ENCODE measurements at places on chromosomes 3 and 15.

DNA sequence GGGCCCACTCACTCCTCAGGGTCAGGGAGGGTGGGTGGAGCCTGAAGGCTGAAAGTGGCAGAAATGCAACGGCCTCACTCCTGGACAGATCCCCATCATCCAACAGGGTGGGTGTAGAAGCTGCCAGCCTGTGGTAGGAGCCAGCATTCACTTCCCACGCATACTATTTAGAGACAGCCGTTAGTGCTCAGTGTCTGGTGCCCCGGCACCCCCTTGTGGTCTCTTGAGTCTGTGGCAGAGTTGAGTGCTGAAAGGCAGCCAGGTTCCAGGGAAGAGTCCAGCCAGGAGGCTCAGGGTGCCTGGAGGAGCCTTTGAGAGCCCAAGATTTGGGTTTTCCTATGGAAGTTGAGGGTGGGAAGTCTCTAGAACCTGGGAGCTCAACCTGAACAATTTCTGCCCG, 2.1 kb upstream of the GNAT1 start:
- DNase-seq: peak; percentile 89

DNA sequence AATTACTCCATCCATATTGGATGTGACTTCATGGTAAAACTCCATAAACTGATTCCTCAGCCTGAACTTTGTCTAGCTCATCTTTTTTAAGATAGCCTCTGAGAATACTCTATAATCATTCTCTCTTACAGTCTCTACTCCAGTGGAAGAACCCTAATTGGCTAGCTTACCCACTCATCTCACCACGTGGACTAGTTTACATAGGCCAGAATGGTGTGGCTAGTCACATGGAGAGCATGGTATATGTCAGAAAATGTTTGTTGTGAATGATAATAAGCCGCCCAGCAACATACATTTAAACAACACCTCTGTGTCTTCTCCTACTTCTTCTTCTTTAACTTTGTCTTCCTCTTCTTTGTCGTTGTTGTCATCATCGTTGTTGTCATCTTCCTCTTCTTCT, 389.2 kb upstream of the LRRC3B start:
- DNase-seq: no peak

- no peak for DNase-seq
These were observed 18.6 kb downstream of the NEK4 start for GRCh38 chr3:52752045-52752660.

- DNase-seq: no peak
These were observed 29.4 kb upstream of the SLITRK3 start for GRCh38 chr3:165225604-165226003.

- DNase-seq: no peak
These were observed 25.5 kb downstream of the TBC1D2B start for GRCh38 chr15:78052001-78052401.

DNA sequence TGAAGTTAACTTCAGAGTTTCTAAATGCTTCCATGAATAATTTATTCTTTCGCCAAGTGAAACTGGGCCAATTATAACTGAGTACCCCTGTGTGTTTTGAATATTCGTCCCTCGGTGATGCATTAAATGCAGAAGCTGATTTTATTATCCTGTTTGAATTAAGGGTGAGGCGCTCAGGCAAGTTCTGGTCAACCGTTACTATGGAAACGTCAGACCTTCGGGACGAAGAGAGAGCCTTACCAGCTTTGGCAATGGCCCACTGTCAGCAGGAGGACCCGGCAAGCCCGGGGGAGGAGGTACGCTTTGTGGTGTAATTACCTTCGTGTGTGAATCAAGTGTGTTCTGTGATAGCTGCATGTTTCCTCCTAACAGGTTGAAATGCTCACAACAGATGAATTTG, 239.8 kb downstream of the ITPR1 start:
- DNase-seq: peak; percentile 17

DNA sequence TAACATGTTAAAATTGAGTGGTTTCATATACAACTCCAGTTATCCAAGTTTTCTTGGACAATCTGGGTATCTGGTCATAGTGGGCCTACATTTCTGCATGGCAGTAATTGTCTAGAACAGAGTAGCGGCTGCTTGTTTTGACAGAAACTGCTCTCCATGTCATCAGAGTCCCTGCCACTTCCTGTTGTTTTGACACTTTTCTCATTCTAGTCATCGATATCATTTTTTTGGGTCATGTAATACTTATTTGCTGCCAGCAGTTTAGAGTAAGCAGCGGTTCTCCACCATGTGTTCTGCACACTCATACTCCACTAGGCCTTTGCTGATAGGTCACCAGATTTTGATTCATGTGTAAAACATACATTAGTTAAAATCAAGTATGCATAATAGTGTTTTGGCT, 81.5 kb downstream of the SLC25A26 start:
- DNase-seq: no peak

- DNase-seq: no peak
These were observed 66.0 kb upstream of the OXTR start for GRCh38 chr3:8835385-8835784.

Data from neural progenitor cell (in vitro differentiated cells).